ENCODE measurements at places on chromosomes 13 and 19.

- no peak for DNase-seq
These were observed 33.2 kb downstream of the NLRP13 start for GRCh38 chr19:55898911-55899310.

GRCh38 chr13:95304453-95304852 is 3.2 kb upstream of the ABCC4 start:
- no peak for DNase-seq

GRCh38 chr13:66634384-66634783 is 595.8 kb downstream of the PCDH9 start:
- no peak for DNase-seq

GRCh38 chr13:111304041-111304544 is 16.3 kb upstream of the TEX29 start:
- DNase-seq = no peak
